ENCODE measurements at places on chromosomes 13 and 19.
A peak's percentile ranks its signal among the peaks of the same experiment; 100 is the strongest.

DNA sequence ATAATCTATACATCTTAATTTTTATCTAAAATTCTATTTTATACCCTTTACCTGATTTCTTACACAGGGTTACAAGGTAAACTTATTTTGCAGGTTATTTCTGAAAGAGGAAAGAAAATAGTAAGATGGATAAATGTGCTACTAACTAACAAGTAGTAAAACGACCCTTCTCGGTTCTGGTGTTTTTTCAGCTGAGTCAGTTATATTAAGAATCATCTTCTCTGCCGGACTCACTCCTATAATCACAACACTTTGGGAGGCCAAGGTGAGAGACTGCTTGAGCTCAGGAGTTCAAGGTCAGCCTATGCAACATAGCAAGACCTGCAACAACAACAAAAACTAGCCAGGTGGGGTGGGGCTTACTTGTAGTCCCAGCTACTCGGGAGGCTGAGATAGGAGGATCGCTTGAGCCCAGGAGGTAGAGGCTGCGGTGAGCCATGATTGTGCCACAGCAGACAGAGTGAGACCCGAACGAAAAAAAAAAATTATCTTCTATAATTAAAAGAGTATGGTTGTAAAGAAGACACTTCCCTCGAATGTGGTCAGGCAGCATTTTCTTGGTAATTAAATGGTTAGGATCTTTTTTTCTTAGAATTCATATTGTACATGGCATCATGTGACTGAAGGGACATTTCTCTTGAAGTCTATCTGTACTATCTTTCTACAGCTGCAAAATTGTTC, 27.9 kb upstream of the RCBTB2 start:
- no peak for DNase-seq

GRCh38 chr19:53775524-53775923, 48.6 kb downstream of the NLRP12 start:
- no peak for DNase-seq

- no peak for DNase-seq
These were observed 10.6 kb downstream of the SLC15A1 start for GRCh38 chr13:98741741-98742435.

DNA sequence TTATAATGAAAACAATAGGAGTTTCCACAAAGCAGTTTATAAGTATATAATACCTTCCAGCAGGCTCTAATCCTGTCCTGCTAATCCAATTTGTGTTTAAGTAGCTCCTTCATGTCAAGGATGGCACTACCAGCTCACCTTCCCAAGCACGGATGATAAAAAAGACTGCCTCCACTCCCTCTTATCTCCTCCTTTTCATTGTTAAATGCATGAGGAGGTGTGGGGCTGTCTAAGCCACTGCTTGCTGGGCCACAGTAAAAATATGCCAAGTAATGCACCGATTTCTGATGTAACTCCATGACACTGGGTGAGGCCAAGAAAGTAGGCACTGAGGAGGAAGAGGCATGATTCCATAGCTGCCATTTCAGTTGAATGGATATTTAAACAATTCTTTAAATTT, 193.1 kb downstream of the ZIC5 start:
- no peak for DNase-seq

DNA sequence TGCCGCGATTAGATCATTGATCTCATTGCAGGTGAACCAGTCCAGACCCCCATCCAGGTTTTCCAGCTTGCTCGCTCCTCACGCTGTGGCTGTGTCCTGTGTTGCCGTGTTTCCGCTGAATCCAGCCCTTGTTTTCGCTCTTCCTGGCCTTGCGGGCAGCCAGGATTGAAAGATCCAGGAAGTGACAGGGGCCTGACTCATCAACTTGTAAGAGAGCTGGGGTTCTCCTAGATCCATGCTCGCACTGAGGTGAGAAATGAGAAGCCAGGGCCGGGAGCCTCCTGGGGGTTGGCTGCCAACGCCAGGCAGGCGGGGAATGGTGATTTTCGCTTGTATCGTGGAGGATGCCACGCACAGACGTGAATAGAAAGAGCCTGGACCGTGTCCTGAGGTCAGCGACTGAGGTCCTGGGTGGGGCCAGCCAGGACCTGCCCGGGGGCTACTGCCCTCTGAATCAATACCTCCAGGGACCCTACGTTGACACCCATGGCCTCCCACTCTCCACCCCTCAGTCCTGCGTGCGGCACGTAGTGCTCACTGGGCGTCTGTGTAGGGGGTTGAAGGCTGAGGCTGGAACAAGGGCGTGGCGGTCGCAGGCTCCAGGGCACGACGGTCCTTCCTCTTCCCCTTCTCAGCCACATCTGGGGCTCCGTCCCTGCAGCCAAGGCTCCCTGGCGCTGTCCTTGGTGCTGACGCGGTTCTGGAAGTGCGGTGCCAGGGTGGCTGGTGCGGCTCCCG, 7.3 kb upstream of the PTPRH start:
- peak; percentile 37 for DNase-seq

- no peak for DNase-seq
These were observed 1775.1 kb upstream of the PCDH20 start for GRCh38 chr13:63190742-63191141.

- no peak for DNase-seq
These were observed 119.1 kb upstream of the SOX1 start for GRCh38 chr13:111947876-111948275.

DNA sequence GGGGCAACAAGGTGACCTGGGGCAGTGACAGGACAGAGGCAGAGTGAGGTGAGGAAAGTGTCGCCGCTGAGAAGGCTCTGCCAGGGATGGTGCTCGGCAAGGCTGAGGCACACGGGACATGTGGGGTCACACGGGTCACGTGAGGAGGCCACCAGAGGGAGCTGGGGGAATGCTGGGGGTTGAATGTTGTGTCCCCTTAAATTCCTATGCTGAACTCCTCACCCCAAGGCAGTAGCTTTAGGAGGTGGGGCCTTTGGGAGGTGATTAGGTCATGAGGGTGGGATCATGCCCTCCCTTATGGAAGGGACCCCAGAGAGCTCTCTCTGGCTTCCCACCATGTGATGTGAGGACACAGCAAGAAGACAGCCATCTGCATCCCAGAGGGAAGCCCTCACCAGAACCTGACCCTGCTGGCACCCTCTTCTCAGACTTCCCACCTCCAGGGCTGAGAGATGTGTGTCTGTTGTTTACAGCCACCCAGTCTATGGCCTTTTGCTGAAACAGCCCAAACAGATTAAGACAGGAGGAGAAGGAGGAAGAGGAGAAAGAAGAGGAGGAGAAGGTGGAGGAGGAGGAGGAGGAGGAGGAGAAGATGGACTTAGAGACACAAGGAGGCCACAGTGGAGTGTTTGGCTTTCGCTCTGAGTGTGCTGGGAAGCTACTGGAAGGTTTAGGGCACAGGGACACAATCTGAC, 35.4 kb downstream of the RFX2 start:
- DNase-seq, result no peak

GRCh38 chr13:46908501-46908900, 11.6 kb upstream of the HTR2A start:
- no peak for DNase-seq

DNA sequence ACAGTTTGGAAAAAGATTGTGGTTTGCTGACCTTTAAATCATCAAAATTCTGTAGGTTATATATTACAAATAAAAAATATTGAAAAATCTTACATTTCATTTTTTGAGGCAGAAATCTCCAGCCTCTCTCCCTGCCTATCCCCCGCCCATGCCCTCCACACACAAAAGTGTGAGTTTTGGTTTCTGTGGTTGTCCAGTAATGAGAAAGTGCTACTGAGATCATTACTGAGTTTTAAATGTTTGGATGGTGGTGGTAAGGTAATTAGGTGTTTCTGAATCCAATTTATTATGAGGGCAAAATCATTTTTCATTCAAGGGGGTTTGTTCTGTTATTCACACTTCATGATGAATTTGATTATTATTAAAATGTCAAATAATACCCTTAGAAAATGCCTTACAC, 448.0 kb upstream of the SLC10A2 start:
- no peak for DNase-seq

DNA sequence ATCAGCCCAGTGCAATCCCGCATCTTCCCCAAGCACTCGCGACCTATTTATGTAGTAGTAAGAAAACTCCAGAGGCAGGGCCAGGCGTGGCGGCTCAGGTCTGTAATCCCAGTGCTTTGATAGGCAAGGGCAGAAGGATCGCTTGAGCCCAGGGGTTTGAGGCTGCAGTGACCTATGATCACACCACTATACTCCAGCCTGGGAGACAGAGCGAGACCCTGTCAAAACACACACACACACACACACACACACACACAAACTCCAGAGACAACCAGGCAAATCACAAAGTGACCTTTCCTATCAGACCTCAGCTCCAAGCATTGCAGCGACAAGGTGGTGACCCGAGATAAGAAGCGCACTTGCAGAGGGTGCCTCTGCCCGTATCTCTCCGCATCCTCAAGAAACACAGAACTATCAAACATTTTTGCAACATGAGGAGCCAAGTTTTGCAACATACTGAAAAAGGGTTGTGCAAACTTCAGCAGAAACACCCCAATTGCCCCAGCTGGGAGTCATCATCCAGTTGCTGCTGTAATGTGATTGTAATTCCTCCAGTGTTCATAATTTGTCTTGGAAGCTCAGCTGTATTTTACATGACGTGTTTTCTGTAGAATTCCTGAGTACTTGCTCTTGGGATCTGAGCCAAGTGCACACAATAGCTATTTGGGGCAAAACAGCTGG, 8.7 kb upstream of the KLF2 start:
- no peak for DNase-seq

- DNase-seq, result peak; percentile 52
These were observed 1.2 kb downstream of the C5AR1 start for GRCh38 chr19:47310819-47311218.

All from CD4-positive, alpha-beta T cell treated with Interleukin-1 beta for 1 hour (primary cell).